ENCODE measurements at places on chromosomes 7 and 10.

- no peak for DNase-seq
Observed at GRCh38 chr10:260819-261429, 125.7 kb downstream of the ZMYND11 start.

GRCh38 chr10:129965425-129965808, 1.3 kb upstream of the EBF3 start:
- no peak for DNase-seq

DNA sequence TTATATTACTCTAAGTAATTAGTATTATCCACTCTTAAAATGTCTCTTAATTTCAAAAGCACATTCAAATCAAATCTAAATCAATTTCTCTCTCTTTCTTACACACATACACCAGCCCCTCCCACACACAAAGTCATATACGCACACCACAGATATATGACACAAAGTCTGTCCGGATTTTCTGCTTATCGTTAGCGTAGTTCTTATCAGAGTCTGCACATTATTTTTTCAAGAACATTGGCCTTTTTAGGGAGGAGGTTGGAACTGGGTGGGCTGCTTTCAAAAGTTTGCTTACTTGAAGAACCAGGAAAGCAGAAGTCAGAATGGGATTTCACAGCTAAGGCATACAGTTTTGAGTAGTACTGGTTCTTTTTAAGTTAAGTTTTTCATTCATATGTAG, 387.6 kb upstream of the CHRM2 start:
- DNase-seq: no peak

DNA sequence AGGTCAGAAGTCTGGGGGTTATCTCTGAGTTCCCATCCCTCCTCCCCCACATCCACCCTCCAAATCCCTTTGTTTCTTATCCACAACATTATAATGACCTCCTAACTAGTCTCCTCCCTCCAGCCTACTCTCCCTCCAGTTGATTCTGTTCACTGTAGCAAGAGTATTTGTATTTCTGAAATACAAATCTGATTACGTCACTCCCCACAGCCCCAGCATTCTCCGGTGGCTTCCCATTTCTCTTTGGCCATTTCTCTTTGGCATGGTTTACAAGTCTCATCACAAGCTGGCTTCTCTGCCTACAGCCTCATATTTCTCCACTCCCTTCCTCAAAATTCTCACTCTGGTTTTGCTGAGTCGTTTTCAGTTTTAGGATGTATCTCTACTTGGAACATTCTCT, 24.6 kb upstream of the MRPS33 start:
- peak; percentile 20 for DNase-seq

- no peak for DNase-seq
Observed at GRCh38 chr10:127153181-127153580, 43.2 kb downstream of the INSYN2A start.

- DNase-seq: peak; percentile 34
Observed at GRCh38 chr7:131111081-131111576, 216.5 kb upstream of the MKLN1 start.

GRCh38 chr10:83165265-83165664, 974.0 kb upstream of the GHITM start:
- peak; percentile 49 for DNase-seq

GRCh38 chr7:20113427-20114027, 103.7 kb downstream of the MACC1 start:
- no peak for DNase-seq

DNA sequence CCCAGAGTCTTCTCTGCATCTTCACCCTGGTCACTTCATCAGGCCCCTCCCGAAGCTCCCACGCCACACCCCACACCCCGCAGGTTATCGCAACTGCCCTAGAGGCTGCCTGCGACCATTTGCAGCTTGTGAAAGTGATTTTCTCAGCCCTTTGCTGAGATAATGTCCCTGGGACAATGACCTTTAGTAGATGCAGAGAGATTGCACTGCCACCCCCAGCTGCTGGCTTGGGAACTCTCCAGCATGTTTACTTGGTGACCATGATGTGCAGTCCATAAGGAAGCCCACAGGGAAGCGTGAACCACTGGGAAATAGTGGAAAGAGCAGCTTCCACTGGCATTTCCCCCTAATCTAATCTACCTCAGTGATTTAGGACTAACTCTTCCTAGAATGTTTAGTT, 97.3 kb downstream of the WNT2 start:
- DNase-seq: no peak

DNA sequence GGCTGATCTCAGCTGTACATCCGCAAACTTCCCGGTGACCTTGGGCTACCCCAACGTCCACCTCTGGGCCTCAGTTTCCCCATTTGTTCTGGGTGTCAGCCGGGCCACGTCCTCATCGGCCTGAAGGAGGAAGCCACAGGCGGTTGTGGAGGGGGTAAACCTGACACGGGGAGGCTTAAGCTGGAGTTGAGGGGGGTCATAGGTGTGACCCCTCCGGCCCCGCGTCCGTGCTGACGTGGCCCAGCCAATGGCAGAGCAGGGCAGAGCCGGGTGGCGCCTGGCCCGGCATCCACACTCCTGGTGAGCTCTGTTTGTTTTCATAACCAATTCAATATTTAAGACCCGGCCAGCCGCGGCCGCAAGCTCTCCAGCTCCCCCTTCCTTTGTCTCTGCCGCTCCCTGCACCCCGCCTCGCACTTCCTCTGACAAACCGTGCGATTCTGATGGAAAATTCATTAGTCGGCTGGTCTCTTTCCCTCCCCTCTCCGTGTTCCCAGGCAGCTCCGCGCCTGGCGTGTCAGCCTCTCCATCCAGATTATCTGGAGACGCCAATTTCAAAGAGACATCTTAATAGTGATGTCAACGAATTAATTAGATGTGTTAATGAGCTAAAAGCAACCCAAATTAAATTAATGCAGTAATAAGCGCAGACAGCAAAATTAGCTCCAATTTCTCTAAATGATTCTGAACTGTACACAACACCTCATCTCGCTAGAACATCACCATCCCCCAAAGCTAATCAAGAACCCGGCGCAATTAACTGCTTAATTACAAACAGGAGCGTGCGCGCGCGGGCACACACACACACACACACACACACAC, 55.4 kb downstream of the MICALL2 start:
- DNase-seq: peak; percentile 77

- no peak for DNase-seq
Observed at GRCh38 chr10:115665549-115665948, 572.4 kb downstream of the ATRNL1 start.

GRCh38 chr7:69047151-69047754, 551.0 kb upstream of the AUTS2 start:
- no peak for DNase-seq

DNA sequence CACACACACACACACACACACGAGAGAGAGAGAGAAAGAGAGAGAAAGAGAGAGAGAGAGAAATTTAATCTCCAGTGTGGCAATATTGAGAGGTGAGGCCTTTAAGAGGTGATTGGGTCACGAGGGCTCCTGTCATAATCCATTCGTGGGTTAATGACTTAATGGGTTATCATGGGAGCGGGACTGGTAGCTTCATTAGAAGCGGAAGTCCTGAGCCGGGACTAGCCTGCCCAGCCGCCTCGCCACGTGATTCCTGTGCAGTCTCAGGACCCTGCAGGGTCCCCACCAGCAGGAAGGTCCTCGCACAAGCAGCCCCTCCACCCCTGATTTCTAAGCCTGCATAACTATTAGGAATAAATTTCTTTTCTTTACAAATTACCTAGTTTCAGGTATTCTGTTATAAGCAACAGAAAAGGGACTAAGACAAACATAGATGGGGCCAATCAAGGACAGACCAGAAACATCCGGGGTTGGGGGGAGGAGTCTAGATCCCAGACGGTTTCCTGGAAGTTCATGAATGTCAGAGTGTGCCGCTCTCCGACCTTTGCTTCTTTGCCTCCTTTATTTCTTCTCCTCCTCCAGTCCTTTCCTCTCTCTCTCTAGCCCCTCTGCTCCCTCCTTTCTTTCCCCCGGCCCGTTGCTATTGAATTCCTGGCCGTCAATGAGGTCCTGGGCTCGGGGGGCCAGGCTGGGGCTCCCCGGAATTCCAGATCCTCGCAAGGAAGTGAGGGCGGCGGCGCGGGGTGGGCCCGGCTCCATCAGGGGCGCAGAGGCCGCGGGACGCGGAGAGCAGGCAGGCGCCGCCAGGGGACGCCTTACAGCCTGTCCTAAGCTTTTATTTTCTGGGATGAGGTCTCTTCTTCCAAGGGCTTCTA, 146.8 kb downstream of the CYP26A1 start:
- peak; percentile 19 for DNase-seq

DNA sequence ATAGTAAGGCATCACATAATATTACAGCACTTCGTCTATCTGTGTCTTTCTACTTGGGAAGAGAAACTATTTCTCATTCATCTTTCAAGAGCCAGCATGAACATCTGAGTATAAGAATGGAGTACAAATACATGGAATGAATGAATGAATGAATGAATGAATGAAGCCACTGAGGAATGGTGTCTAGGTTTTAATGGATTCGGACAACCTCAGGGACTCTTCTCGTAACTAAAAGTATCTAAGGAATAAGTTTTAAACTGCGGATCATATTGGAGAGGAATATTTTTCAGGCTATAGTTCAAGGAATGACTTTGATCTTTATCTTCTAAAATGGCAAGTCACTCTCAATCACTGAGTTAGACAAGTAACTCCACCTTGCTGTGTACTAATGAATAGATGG, 199.0 kb downstream of the DOCK4 start:
- no peak for DNase-seq

- no peak for DNase-seq
Observed at GRCh38 chr7:132842478-132842877, 239.4 kb downstream of the CHCHD3 start.

DNA sequence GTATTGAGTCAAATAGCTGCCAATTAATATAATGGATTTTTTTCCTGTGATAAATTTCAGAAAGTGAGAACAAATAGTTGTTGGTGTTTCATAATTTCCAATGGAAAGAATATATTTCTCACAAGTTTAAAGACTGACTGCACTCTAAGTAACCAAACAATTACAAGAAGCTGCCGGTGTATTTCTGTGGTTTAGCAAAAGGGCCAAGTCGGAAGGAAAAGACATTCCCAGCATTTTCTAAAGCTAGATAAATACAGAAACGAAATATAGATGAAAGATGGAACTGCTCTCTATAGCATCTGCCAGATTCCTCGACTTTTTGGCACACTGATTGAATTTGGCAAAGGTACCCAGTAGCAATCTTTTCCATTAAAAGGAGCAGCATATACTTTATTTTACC, 92.7 kb upstream of the MKX start:
- DNase-seq: no peak

DNA sequence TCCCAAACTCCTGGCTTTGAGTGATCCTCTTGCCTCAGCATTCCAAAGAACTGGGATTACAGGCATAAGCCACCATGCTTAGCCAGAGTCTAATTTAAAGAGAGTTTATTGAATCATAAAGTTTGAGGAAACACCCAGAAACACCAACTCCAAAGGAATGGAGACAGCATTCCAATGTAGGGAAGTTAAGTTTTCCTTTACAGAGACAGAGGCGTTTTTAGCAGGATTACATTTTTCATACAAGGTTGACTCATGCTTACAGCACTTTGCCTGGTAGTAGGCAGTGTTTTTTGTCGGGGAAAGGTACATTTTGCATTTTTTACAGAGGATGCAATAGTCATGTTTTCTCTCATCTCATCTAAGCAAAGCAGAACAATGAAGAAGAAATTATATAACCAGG, 18.9 kb upstream of the OPN4 start:
- no peak for DNase-seq

GRCh38 chr10:79022565-79023230, 46.1 kb upstream of the ZMIZ1 start:
- DNase-seq: peak; percentile 70

DNA sequence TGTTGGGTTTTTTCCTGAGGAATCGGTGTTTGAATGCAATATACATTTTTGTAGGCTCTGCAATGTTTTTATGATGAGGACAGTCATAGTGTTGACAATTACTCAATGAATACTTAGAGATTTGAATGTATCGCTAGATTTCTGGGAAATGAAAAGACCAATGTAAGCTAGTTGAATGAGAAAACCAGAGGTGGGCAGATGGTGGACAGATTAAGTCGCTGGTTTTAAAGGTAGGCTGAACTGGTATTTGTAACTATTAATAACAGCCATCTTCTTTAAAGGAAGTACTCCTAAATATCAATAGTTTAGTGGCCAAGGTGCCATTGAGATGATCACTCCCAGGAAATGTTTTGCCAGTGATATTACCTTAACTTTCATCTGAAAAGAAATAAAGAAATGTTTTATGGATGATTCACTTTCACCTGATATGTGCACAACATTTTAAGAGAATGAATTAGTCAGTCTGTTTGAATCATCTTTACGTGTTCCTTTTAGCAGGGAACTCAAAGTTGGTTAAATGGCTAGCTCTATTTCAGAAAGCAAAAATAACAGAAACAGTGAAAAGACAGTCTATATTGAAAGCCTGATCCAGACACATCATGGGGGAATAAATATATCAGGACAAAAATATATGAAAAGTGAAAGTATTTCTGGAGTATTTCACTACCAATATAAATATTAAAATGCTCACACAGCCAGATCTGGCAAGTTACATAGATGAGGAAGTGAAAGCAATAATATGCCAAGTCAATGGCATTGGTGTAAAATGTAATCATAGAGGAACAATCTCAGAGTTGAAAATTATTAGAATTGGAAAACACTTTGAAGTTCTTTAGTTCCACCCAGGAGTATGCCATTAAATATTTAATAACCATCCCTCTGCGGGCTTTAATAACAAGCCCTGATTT, 20.7 kb downstream of the MET start:
- DNase-seq: no peak

DNA sequence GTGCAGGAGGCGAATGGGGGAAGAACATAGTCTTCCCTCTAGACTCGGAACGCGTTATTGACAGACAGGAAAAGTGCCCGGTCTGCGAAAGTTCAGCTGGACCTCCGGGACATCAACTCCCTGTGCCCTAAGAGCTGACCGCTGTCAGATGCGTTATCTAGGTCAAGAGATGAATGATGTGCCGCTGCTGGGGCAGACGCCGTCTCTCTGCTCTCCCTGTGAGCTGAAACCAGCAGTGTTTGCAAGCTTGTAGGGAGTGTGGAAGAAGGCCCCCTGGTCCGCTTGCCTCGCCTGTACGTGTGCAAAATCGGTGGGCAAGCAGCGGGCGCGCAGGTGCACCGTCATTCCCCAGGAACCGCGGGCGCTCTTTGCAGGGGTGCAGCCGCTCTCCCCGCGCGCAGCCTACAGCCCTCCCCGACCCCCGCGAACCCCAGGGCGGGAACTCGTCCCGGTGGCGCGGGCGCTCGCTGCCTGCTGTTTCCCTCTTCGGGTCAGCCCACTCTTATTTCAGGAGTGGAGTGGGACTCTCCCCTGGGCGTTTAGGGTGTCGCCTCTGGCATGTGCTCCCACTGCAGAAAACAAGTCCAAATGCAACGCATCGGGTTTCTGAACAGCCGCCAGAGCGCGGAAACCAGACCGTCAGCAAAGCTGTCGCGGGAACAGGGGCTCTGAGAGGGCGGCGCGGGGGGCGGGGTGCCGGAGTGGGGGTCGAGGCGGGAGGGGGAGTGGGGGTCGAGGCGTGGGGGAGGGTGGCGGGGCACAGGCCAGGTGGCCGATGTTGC, 1.8 kb upstream of the PFKFB3 start:
- DNase-seq: peak; percentile 46

- peak; percentile 12 for DNase-seq
Observed at GRCh38 chr10:60646966-60647796, 131.1 kb upstream of the CDK1 start.

DNA sequence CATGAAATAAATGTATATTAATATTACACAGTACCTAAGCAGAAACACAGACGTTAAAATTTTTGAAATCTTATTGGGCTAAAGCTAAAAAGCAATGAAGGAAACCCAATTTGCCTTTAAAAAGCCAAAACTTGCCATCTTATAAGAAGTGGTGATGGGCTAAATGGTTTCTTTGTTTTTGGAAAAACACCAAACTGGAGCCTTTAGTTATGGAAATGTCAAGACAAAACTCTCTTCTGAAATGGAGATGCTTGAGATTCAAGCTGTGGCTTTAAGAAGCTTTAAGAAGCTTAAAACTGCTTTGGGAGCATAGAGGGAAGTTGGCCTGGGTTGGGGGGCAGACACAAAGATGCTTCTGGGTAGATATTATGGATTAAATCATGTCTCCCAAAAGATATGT, 277.0 kb downstream of the GFRA1 start:
- DNase-seq: no peak

Measured in SK-N-SH (cell line).